ENCODE measurements at places on chromosomes 6 and 20.

- no peak for DNase-seq
Measured at GRCh38 chr20:19679900-19680495, 78.1 kb upstream of the RIN2 start.

DNA sequence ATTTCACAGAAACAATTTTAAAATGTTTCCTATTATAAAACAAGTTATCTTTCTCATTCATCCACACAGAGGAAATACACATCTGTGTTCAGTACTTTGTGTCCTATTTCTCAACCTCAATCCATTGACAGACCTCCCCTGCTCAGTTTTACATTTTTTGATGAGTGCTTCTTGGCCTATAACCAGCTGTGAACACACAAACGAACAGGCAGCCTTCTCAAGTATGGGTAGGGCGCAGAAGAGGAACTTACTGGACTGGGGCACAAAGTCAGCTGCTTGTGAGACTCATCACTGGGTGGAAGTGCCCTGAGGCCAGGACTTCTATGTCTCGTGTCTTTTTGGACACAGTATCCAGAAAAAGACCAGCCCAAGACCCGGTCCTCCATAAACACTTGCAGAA is 2.8 kb downstream of the RPS6KA2 start:
- DNase-seq: peak; percentile 67

GRCh38 chr6:127103482-127103881 is 15.0 kb upstream of the RSPO3 start:
- DNase-seq: peak; percentile 3

DNA sequence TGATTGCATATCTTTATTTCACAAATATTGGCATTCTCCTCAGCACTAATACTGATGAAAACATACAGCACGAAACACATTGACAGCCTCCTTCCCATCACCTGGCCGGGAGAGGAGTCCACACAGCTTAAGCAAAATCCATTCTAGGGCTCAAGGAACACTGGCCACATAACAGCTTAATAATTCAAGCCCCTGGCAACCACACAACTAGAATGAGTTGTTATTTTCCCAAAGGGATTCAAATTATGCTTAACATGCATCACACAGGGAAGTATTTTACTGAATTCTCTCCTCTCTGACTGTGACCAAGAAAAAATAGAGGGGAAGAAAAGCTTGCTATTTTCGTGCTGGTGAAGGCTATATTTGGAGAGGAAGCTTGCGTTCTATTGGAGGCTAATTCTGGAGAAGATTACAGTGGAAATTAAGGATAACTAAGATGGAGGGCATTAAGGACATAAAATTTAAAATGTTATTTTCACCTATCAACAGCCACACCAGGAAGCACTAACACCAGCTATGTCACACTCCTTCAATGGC is 198.5 kb downstream of the ADGRG6 start:
- DNase-seq: no peak

GRCh38 chr6:119337252-119337651 is 12.3 kb downstream of the MAN1A1 start:
- no peak for DNase-seq

Data from EL (cell line).